ENCODE measurements at places on chromosomes 16 and 17. TPM values are rescaled to one million over a fixed set of nuclear protein-coding genes. Genes with fewer than 3 reads are reported as not detected.

Gene CD300C
- total RNA-seq: 0.27 TPM

Gene TP53TG3
- not detected for total RNA-seq

Gene TMEM100
- 26.3 TPM for total RNA-seq

Gene IRX3
- 0.97 TPM for total RNA-seq

Gene CTRB2
- total RNA-seq: not detected

Gene MC1R
- total RNA-seq: 0.77 TPM

Gene CSH2
- total RNA-seq: not detected

Gene RHBDL1
- 2.0 TPM for total RNA-seq

Gene SDK2
- 1.1 TPM for total RNA-seq

Gene PRR29
- total RNA-seq: 1.5 TPM

Gene DNAAF1
- 1.0 TPM for total RNA-seq

Gene HBQ1
- total RNA-seq: not detected

All from uterus (tissue), 4 donors.